ENCODE measurements at places on chromosomes 1 and 21. TPM values are rescaled to one million over a fixed set of nuclear protein-coding genes. Genes with fewer than 3 reads are reported as not detected.

The CD247 gene
- total RNA-seq, result not detected

The PER3 gene
- 1.8 TPM for total RNA-seq

- DNase-seq, result no peak
Measured at GRCh38 chr1:50666849-50667248, 243.6 kb upstream of the DMRTA2 start.

DNA sequence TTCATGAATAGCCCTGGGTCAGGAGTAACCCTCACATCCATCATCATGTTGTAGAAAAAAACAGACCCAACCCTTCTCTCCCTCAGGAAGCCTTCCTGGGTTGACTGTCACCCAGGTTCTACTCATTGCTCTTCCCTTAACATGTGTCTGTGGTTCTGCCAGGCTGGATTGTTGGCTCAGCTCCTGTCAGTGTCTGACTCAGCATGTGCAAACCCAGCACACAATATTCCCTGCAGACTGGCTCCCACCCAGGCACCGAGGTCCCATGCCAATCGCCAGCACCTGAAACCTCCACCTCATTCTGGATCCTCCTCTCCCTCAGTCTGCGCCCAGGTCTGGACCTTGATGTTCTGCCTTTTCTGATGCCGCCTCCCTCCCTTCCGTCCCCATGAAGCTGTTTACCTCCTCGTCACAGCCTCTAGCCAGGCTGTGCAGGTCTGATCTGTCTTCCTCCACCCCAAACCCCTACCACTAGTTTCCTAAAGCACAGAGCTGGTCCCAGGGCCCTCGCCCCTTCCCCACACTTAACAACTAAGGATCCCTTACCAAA, 4.3 kb upstream of the S100A8 start:
- DNase-seq, result no peak

DNA sequence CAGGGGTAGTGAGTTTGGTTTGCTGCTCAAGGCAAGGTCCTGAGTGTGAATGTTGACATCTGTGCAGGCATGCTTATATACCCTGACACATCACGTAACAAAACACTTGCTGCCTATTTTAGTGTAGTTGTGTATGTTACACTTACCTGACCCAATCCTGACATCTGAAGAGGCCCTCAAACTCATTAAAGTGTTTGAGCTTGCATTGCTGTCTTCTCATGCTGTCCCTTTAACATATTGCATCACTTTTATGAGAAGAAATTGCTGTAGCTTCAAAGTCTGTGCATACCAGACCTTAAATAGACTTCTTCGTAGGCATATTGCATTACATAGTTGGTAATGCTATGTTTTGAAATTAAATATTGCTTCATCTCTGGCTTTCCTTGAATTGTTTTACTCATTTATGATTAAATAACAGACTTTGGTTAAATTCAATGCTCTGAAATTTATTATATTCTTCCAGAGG, at the start of gene KRTAP19-3:
Gene KRTAP19-3, minus strand, starts transcription at position 51 of the 466 bp plus-strand sequence. CDS start 56 bp downstream, outside the sequence.
- DNase-seq, result no peak

GRCh38 chr21:27306791-27307775, 340.2 kb upstream of the ADAMTS5 start:
- DNase-seq, result no peak

DNA sequence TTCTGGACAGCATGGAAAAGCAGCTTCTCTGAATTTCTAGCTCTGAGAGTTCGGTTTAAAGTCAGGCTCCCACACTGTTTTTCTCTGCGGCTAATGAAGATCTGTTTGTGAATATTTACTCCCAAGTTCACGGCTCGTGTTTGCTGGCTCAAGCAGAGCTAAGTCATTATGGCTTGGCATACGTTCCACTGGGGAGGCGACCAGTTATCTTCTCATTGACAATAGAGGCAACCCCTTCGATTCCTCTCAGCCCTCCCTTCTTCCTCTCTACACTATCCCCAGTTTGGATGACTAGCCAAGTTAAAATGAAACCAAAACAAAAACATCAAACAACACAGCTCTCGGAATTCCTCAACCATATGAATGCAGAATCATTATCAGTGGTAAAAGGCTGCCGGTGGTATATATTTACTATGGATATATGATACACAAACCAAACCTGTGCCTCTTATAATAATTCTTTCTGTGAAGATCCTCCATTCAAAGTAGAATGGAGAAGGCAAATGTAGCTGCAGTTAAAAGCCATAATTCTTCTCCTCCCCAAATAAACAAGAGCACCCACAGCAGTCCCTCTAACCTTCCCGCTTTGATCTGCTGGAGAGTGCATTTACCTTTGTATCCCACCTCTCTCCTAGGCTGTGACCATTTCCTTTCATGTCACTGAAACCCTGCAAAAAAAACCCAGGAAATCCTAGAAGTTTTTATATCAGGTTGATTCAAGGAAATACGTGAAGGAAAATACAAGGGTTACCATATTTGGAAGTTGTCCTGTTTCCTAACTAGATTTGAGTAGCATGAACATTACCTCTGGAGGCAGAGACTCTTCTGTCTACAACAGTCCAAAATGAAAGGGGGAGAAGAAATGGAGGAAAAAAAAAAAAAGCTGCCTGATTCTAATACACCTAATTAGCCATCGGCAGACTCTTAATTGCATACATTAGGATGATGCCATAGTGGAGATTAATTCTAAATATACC, 108.3 kb upstream of the USH2A start:
- DNase-seq, result peak; percentile 6

- no peak for DNase-seq
Measured at GRCh38 chr1:32874860-32875752, 4.4 kb upstream of the FNDC5 start.

DNA sequence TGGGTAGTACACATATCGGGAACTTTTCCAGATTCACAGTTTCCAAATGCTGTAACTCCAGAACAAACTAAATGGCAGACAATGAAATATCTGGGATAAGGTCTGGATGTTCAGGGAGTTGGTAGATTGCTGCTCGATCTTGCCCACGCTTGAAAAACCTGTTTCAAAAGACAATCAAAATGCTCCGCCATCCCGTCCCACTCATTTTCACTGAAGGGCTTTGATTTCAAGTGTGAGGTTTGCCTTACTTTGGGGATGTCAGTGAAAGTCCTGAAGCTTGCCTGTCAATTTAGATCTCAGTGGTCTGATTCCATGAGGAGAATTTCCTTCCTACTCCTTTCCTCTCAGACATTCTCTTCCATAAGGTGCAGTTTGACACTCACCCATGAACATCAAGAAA, 236.3 kb upstream of the KCNK2 start:
- DNase-seq, result no peak

DNA sequence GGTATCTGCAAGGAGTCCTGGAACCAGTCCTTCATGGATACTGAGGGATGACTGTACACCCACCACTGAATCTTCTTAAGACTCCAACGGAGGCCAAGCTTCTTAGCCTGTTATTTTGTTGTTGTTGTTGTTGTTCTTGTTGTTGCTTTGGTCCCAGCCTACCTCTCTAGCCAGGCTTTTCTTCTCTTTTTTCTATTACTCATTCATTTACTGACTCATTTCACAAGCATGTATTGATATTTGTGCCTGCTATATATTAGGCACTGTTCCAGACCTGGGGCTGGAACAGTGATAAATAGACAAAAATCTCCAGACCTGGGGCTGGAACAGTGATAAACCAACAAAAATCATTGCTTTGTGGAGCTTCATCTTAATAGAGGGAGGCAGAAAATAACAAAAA, 20.4 kb downstream of the CENPF start:
- no peak for DNase-seq

Data from astrocyte (in vitro differentiated cells and primary cell).